Activated CD4-positive, CD25-positive, alpha-beta regulatory T cell (primary cell): ENCODE measurements at places on chromosomes 7 and 10.

DNA sequence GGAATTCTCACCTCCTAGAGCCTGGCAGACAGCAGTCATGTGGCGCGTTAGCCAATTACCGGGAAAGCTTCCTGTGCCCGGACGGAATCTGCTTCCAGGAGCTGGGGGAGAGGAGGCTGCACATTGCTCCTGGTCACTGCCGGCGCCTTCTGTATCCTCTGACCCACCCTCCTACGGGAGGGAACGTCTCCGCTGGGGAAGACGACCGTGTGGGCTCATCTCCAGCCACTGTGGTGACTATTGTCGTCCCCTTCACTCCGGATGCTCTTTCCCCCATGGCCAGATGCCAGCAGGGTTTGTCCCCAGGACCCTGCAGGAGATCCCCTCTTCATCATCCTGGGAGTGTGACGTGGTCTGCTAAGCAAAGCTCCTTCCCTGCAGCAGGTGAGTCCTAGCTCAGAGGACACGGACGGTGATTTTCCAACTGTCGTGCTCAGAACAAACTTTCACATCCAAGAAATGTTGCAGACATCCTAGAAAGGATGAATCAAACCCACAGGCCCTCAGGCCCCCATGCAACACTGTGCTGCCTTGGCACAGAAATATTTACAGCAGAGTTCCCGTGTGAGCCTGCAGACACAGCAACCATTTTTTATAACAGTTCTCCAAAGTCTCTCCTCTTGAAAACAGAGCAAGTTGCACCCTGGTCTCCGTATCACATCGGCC, 29.6 kb upstream of the FAM20C start:
- no peak for DNase-seq

- DNase-seq = no peak
Observed at GRCh38 chr10:13681095-13681494, 94.3 kb downstream of the PRPF18 start.

- DNase-seq = no peak
Observed at GRCh38 chr10:130403153-130404075, 267.2 kb downstream of the GLRX3 start.

DNA sequence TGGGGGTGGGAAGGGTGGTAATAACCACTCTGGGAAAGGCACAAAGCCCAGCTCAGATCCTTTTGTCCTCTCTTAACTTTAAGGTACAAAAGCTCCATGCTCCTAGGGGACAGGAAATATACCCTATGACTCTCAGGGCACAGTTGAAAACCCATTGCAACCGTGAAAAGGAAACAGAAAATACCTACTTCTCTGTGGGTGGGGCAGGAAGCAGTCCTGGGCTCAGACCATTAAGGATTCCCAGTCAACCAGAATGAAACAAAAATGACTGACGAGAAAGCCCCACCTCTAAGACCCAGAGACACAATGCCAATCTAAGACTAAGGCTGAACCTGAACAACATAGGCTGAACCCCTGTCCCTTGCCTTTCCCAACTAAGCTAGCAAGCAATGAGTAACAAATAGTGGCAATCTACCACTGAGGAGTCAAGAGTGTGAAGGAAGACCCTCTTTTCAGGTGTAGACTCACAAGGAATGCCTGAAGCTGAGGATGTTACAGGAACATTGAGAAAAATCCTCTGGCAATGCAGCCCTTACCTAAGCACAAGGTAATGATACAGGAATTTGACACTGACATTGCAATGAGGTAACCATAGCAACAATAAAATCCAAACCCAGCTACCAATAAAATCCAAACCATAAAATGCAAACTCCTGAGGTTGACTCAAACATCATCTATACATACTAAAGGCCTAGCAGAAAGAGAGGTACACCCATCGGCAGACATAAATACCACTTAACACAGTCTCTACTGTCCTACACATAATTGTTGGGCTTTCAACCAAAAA, 380.1 kb downstream of the HPSE2 start:
- no peak for DNase-seq

DNA sequence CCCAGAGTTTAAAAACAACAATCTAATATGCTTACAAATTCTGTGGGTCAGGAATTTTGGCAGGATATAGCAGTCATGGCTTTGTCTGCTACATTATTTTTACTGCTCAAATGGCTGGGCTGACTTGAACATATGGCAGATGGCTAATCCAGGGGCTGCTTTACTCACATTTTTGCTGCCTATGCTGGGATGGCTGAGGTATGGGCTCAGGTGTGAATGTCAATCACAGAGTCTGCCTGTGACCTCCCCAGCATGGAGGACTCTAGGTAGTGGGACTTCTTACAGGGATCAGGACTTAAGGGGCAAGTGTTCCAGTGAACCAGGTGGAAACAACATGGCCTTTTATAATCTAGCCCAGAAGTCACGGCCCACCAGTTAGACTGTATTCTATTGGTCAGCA, 4.4 kb upstream of the FKBP9 start:
- no peak for DNase-seq

GRCh38 chr7:37289367-37289766, 159.3 kb downstream of the ELMO1 start:
- no peak for DNase-seq

DNA sequence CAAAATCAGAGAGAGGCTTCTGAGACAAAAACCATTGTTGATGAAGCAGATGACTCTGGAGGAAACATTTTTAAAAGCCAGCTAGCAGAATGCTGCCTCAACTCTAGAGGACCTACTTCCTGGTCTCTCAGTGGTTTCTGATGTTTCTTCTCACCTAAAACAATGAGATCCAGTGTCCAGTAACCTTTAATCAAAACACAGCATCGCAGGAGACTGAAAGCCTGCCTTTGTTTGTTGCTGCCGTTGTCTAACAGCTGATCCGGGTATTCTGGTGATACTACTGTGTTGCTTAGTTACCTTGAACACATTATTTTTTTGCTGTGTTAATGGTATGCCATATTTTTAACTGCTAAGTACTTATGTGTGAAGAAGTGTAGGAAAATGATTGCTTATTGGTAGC, 70.9 kb downstream of the WIPF3 start:
- DNase-seq = no peak

- DNase-seq = no peak
Observed at GRCh38 chr7:141409801-141410329, 141.3 kb upstream of the AGK start.

- DNase-seq = no peak
Observed at GRCh38 chr7:80923211-80923612, 4.4 kb upstream of the SEMA3C start.

DNA sequence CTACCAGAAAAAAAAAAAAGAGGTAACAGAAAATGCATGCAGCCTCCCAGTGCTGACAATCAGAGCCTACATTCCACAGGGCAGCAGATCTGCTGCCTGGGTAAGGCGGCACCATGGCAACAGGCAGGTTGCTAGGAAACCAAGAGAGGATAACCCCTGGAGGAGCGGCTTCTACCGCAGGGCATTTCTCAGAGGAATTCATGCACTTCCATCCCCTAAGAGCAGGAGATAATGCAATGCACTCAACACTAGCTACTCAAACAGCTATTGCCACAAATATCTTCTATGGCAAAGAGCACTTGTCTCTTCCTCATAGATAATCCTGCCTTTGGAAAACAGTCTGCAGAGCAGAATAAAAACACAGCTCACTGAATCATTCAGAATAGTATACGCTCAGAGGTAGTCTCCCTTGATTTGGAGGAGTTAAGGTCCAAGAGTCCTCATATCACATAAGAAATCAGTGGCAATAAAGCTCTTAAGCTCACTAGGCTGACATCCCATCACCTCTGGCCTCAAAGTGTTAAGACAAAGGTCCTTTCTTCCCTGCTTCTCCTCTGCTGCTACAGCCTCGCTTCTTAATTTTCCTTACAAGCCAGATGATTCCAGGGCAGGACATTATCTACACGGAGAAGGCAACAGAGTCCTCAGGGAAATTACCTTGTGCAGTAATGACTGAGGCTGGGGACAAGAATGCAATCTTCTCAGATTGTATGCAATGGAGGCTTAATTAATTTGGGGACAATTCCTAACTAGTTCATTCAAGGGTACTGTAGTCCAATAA, 10.7 kb downstream of the PSAP start:
- DNase-seq = no peak

GRCh38 chr7:102811942-102812678, 63.3 kb downstream of the FAM185A start:
- DNase-seq = no peak

- DNase-seq = no peak
Observed at GRCh38 chr10:129741978-129742741, 221.9 kb downstream of the EBF3 start.

DNA sequence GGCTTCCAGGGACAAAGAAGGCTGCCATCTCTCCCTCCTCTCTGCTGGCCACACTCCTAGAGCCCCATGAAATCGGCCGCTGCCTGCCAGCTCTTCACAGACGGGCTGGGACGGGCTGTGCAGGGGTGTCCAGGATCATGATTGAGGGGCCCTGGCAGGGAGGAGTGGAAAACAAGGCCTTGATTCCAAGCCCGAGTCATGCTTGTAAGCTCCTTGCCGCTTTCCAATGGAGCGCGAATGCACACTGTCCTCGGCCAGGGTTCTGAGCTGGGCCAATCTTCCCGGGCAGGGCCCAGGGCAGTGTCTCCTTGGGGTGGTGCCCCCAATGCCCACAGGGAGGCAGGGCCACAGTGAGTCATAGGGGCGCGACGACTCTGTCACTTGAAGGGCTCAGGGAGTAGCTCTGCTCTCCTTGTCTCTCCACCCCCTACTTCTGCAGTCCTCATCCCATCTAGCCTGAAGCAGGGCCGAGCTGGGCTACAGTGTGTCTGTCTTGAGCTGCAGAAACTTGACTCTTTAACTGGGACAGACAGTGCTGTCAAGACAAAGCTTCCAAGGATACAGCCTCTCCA, 186.2 kb upstream of the SVIL start:
- DNase-seq = no peak

- no peak for DNase-seq
Observed at GRCh38 chr10:30491916-30492515, 58.0 kb downstream of the MAP3K8 start.

GRCh38 chr7:27157702-27158431, 1.4 kb upstream of the HOXA7 start:
- no peak for DNase-seq

DNA sequence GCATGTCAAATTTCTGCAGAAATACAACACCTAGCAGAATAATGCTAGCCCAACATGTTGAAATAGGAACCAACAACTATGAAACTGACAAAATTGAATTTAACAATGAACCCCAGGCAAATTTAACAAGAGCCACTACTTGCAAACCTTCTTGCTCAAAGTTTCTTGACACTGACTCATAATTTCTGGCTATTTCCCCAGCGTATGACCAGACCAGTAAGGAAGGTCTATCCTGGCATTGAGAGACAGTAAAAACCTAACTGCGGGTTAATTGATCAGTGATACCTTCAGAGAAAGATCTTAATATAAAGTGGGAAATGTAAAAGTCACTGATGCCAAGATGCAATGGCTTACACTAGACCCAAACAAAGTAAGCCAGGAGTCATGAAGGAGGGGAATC, 510.1 kb downstream of the ARL4A start:
- DNase-seq = no peak

DNA sequence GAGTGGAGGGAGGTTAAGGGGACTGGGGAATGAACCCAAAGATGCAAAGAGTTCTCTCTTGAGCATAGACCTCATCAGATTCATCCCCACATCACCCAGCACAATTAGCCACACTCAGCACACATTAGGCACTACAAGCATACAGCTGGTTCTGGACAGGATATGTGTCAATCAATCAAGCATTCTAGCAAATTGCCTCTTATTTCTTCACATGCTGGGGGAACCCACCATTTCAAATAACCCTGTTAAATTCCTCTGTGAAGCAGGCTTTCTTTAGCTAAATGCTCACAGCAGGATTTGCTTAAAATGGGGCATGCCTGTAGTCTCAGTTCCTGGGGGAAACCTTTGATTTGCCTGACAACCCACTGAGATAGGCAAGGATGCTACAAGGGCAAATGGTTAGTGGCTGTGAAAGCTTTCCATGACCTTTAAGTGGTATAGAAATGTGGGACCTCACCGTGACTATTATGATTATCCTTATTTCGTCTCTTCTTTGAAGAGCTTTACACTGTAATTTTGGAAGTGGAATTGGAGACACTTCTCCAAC, 193.4 kb upstream of the ZMIZ1 start:
- no peak for DNase-seq

DNA sequence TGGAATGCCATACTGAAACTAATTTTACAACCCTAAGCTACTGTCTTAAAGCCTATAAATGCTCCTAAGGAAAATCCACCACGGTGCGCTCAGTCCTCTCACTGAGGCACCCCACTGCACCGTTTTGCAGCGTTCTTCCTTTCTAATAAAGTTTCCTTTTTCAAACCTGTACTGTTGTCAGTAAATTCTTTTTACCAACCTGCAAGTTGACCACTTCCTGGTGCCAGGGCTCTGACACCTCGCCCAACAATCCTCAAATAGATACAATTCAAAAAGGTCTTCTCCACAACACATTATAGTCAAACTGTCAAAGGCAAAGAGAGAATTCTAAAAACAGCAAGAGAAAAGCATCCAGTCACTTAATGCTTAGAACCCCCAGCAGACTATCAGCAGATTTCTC, 42.8 kb downstream of the HERPUD2 start:
- no peak for DNase-seq

DNA sequence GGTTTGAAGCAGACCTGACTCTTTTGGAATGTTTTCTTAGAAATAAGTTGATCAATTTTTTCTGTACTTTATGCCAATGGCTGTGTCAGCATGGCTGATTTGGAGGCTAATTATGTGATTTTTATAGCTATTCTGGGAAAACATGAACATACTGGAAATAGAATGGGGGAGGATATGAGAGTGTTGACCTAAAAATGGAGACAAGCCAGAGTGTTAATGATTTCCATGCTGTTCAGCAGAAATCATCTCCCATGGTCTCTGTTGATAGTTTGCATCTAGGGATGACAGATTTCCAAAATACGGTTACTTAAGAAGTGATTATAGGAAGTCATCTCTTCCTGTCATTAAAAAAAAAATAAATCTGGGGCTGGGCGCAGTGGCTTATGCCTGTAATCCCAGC, 32.7 kb upstream of the DMTF1 start:
- DNase-seq = no peak

GRCh38 chr10:18278181-18278580, 138.0 kb downstream of the CACNB2 start:
- no peak for DNase-seq

DNA sequence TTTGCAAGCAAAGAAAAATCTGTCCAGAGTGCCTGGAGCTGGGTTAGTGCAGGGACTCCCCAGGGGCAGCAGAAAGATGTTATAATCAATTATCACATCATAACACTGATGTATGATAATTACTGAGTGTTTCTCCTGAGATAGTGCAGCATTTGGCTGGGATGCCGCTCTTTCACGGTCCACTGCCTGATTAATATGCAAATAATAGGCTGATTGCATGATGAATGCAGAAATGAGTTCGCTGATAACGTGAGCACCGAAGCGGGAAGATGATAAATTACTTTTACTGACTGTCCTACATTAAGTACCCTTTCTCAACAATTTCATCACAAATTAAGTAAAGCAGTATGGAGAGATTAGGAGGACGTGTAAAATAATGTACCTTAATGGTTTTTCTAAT, 71.4 kb upstream of the SH2B2 start:
- no peak for DNase-seq

- no peak for DNase-seq
Observed at GRCh38 chr7:147089051-147089461, 972.5 kb downstream of the CNTNAP2 start.
